NCI-H510A (cell line): ENCODE measurements at places on chromosomes 7 and 10.

DNA sequence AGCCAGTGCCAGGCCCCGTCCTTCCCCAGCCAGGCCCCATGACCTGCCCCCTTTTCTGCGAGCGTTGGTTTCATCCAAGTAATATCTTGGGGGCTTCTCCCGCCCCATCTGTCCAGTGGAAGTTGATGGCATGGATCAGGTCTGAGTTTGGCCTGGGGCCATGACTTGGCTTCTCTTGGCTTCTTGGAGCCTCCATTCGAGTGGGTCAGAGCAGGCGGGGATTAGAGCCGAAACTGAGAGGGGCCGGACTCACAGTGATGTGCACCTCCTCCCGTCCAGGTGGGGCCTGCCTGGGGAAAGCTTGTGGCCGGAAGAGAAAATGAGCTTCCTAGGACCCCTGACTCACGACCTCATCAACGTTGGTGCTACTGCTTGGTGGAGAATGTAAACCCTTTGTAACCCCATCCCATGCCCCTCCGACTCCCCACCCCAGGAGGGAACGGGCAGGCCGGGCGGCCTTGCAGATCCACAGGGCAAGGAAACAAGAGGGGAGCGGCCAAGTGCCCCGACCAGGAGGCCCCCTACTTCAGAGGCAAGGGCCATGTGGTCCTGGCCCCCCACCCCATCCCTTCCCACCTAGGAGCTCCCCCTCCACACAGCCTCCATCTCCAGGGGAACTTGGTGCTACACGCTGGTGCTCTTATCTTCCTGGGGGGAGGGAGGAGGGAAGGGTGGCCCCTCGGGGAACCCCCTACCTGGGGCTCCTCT is 15.1 kb upstream of the LIMK1 start:
- no peak for DNase-seq

DNA sequence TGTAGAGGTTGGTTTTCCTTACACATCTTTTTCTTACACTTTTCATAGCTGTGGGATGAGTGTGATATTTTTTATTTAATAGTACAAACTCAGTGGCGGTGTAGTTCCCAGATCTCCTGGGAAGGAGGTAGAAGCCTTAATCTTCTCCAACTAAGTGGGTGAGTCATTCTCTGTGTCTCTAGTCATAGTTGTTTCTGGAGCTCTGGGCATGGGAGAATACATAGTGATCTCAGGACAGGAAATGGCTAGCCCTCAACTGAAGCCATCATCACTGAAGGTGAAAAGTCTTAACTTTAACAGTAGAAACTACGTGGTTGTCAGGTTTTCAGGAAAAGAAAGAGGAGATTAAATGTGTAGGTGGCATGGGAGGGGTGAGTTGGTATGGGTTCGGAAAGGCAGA is 319.4 kb upstream of the FZD8 start:
- DNase-seq, result no peak

DNA sequence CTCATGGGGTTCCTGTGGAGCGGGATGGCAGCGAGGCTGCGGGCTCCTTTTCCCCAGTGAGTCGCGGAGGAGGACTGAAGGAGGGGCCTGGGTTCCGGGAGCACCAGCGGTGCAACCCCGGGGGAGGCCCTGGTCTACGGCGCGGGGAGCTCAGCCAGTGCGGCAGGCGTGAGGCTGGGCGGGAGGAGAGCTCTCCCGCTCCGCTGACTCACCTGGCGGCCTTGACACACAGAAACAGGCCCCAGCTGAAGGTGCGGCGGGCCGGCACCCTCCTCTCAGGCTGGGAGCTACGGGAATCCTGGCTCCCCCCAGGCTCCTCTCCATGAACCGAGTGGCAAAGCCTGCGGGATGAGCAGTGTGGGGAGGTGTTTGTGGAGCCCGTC is 6.8 kb upstream of the NOM1 start:
- DNase-seq, result no peak

GRCh38 chr7:33901199-33901598 is 4.1 kb upstream of the BMPER start:
- no peak for DNase-seq

- no peak for DNase-seq
Measured at GRCh38 chr10:92991513-92991912, 69.1 kb upstream of the CYP26C1 start.

DNA sequence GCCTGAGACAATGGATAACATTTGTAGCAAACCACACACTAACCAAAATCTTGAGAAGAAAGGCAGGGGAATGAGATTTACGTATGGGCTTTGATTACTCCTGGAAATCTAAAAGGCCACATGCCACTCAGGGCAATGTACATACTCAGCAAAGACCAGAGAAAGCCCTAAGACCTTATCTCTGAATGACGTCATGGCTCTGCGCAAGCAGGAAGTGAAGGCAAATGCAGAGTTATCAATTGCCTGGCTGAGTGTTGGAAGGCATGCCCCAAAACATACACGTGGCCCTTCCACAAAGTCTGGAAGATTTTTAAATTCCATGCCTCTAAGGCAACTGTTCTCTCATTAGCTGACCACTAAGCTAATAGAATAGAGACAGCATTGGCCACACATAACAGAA is 90.9 kb upstream of the NRBF2 start:
- no peak for DNase-seq

DNA sequence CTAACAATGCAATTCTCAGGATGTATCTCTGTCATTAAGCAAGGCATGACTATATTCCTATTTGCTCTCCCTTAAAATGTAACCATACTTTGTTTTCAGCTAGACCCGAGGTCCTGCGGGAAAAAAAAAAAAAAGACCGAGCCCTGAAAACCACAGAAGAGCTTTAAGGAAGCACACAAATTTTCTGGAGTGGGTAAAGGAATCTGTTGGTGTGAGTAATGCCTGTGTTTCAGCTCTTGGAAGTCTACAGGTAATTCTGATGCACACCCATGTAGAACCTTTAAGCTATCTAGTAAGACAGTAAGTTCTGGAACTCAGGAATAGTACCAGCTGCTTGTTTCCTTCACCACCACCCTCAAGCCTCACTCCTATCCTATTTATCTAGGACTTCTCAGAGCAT is 351.1 kb downstream of the PARD3 start:
- no peak for DNase-seq

DNA sequence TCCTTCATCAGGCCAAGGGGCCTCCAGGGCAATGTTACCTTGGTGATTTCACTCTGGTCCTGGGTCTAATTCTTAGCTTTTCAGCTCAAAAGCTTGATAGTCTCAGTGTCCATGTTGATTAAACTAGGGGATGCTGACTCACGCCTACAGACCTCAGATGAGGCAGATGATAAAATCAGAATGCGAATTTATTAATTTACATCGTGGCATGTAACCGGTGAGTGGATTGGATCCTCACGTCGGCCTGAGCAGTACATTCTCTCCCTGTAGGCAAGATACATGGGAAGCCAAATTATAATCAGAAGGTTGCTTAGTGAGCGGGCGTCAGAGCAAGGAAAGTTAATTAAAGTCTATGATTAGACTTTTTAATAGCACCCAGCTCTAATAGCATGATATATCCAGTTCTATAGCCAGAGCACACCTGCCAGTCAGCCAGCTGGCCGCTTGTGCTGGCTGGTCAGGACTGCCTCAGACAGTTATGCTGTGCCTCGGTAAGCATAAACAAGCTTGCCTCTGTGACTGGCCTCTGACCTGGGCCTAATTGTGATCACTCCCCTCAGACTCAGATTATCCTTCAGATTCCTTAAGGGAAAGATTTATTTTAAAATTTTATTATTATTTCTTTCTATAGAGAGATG is 20.2 kb upstream of the CPA5 start:
- DNase-seq, result no peak
